ENCODE measurements at places on chromosomes 2 and 18.
A peak's percentile ranks its signal among the peaks of the same experiment; 100 is the strongest.

- DNase-seq, result peak; percentile 23
Measured at GRCh38 chr2:151727593-151728552, 6.4 kb downstream of the NEB start.

GRCh38 chr2:240833724-240834285 lies 13.8 kb upstream of the KIF1A start:
- DNase-seq, result no peak

DNA sequence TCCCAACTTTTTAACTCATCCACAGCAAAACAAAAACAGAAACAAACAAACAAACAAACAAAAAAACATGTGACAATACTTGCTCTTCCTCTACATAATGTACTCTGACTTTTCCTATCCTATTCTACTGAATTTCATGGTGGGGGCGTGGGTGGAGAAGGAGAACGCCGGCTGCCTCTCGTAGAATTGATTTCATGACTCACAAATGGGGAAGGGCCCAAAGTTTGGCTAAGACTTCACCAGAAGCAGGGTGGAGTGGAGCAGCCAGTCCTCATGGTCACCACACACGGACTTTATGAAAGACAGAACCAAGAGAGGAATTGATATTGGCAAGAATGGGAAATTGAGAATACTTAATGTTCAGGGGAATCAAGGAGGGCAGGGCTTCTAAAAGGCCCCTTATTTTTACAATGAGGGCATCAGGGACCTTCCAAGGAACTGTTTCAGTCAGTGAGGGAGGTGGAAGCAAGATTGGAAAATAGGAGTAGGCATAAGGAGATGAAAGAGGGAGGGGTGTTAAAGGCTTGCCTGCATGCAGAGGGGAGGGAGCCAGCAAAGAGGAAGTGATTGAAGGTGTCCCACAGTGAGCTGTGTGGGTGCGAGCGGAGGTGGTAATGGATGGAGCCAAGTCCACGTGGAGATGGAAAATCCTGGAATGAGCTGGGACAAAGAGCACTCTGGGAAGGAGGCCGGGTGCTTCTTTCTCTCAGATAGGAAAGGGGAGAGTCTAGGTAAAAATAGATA lies 27.9 kb downstream of the MARCHF4 start:
- no peak for DNase-seq

GRCh38 chr18:73741946-73742345 lies 405.7 kb downstream of the FBXO15 start:
- DNase-seq, result no peak

DNA sequence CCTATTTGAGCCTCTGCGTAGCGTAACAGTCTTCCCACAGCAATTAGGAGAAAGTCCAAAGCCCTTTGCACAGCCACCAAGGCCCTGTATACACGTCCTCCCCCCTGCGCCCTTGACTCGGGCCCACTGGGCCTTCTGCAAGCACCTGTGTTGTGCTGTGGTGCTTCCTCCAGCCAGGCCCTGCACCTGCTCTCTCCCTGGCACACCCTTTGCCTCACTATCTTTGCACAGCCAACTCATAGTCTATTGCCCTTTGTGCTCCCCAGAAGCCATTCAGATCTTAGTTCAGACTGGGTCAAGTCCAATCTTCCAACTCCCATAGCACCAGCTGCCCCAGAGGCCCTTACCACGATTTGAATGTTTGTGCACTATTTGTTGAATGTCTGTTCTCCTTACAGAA lies 271.6 kb upstream of the MGAT5 start:
- DNase-seq, result no peak

DNA sequence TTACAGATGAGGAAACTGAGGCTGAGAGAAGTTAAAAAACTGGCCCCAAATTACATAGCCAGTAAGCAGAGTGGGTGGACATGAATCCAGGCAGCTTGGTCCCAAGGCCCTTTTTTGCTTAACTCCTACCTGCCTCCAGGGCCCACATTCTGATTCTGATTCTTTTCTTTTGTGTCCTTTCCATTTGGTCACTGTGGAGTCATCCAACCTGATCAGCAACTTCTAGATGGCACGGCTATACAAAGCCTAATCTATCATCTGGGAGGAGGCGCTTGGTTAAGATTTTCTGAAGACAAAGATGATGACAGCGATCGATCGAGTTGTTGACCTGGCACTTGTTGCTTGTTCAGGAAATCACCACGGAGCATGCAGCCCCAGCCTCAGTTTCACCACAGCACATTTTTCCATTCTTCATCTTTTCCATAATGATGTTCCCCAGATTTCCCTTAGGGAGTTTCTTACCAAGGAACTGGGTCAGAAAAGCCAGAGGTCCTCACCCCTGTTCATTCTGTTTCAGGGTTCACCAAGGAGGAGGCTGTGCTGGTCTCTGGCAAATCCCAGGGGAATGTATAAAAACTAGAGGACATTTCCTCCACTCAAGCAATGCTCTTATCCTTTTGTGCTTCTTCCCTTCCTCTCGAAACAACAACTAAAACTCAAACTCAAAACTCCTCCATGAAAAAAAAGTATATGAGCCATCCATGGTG lies 6.9 kb upstream of the IGFBP2 start:
- no peak for DNase-seq

DNA sequence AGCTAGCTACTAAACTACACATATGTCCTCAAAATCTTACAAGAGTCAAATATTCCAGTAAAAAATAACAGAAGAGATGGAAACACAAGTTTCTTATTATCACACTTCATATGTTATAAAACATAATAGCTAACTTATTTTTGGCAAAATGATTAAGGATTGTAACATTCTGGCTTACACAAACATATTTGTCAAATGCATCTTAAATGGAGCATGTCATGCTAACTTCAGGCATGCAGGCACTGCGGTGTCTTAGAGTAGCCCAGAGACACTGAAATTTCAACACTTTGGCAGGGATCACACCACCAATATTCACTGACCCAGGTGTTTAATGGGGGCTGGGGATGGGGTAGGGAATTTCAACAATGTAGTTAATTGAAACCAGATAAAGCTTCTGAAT lies 51.6 kb downstream of the LDAH start:
- DNase-seq, result no peak

- DNase-seq, result no peak
Measured at GRCh38 chr2:46720592-46721185, 194.9 kb downstream of the MCFD2 start.

DNA sequence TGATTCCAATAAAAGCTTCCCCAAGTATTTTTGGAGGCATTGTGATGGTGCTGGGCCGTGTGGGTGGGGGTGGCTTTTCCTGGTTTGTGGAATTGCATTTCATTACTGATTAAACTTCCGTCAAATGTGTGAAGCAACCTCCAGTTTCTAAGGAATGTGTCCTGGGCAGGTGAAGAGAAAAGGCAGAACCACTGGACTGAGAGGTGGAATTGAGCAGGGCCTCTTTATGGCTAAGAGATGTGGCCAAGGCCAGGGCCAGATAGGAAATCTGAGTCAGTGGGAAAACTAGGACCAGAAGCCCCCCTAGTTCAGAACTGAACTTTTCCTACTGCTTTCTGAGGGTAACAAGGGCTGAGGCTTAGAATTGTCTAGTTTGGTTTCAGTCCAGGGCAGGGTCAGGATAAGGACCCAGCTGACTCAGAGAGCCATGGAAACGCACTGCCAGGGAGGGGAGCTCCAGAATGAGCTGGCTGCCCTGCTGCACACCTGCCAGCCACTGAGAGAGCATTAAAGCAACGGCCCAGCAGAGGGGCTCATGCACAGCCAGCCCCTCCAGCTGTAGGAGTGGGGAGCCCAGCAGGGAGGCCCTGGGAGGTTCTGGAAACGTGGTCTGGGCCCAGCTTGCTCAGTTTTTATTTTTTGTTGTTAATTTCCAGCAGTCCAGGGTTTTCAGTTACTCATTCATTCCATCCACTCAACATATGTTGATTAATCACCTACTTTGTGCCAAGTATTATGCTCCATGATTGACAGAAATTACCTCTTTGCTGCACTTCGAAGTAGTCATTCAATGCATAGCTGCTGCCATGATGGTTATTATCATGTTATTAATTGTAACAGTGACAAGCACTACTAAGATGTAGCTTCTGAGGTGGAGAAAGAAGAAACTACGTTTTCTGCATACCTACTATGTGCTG lies 156.1 kb downstream of the MSH2 start:
- DNase-seq, result no peak

DNA sequence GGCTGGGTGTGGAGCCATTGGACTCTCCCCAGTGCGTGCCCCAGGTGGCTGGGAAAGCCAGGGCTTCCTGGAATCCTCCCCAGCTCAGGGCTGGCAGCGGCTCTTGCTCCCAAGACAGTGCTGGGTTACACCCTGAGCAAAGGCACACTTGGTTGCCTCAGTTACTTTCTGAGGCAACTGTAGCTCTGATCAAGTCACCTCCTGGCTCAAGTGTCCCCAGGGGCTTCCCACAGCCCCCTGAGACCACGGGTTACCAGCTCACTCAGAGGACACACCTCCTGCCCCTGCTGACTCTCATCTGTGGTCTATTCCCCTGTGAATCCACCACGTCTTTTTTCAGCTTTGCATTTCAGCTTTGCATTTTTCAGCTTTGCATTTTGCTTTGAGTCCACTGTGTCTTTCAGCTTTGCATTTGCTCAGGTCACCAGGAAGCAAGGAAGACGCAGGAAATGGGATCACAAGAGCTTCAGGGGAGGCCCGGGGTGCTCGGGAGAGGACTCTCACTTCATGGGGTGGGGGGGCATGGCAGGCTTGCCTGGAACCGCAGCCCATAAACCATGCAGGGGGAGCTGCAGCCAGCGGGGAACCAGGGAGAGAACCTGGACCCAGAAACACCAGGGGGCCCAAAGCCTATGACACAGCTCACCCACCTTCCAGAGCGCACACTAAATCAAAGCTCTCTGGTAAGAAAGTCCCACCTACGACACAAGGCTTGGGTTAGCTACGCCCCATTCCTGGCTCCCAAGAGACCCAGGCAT lies 138.0 kb upstream of the ASB18 start:
- DNase-seq, result no peak

- DNase-seq, result no peak
Measured at GRCh38 chr2:106976548-106976947, 90.6 kb upstream of the ST6GAL2 start.

DNA sequence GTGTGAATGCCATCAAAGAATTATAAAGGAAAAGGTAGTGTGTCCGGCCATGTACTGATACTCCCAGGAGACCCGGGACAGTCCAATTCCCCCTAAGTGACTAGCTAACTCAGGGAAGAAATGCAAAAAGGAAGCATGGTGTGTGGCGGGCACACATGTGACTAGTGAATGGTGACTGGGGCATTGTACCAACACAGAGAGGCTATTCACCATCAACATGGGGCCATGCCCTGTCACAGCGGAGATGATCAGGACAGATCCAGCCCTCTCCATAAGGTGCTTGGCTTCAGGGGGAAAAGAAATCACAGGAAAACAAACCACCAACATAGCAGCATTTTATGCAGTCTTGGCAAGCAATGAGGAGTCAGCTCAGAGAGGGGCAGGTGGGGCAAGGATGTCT lies 34.3 kb downstream of the FAM168B start:
- no peak for DNase-seq

GRCh38 chr18:49473721-49474120 lies 13.3 kb upstream of the DYM start:
- DNase-seq, result no peak

DNA sequence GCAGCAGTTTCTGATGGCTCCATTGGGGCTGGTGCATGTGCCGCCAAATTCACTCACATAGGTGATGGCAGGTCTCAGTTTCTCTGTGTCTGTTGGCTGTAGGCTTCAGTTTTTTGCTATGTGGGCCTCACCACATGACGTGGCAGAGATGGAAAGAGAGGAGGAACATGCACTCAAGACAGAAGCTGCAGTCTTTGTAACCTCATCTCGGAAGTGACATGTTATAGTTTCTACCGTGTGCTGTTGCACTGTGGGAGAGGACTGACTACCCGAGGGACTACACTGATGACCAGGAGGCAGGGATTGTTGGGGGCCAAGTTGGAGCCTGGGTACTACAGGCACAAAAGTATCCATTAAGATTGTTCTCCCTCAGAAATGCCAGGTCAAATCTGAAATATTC lies 9.2 kb upstream of the CNRIP1 start:
- no peak for DNase-seq

- DNase-seq, result peak; percentile 51
Measured at GRCh38 chr2:152468899-152469692, 134.1 kb downstream of the FMNL2 start.

DNA sequence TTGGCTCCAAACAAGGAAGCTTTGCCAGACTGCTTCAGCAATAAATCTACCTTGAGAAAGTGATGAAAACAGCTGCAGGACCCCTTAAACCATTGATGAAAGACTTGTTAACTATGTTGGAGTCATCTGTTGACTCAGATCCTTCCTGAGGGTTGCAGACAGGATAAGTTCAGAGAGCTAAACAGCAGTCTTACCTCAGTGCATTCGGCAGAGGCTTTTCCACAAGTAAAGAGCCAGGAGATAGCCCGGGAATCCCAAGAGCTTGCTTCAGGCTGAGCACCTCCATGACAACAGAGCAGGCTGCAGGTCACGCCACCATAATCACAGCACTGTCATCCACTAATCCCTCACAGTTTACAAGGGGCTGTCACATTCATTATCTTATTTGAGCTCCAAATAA lies 23.7 kb downstream of the KIAA2012 start:
- no peak for DNase-seq
